Renal cortex interstitium (tissue), 15 donors: ENCODE measurements at places on chromosomes 2 and 18.
A peak's percentile ranks its signal among the peaks of the same experiment; 100 is the strongest.

- no peak for DNase-seq
Observed at GRCh38 chr18:75200605-75201280, 8.2 kb downstream of the PTGR3 start.

DNA sequence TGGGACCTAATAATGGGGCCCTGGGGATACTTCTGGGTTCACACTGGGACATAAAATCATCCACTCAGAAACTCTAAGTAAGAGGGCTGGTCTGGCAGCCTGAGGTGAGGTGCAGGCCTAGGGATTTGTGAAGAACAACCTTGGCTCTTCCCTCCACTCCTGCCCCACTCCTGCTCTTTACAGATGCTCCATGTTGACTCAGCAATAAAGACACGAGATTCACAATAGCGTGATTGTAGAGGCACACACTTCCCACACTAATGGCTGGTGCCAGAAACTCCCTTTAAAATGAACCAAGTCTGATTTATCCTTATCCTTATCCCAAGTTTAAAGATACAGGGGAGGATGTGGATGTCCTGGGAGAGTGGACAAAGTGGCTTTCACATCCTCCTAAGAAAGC is 228.2 kb downstream of the ACTR3 start:
- no peak for DNase-seq

DNA sequence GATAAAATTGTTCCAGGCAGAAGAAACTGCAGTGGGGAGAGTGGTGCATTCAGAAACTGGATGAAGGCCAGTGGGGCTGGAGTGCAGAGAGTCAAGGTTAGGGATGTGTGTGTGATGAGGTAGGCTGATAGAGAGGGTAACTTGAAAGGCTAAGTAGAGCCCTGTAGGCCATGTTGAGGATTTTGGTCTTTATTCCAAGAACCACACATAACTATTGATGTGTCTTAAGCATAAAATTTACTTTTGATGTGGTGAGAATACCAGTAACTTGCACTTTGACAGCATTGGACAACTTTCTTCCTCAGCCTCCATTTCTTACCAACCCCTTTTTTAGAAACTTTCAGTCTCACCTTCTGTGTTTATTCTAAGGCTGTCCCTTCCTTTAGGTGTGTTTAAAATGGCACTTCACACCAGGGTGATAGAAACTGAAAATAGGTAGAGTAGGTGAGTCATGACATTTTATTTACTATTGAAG is 22.6 kb downstream of the MTX2 start:
- DNase-seq: no peak

GRCh38 chr2:95578539-95578938 is 13.3 kb upstream of the TRIM43 start:
- DNase-seq: peak; percentile 17

DNA sequence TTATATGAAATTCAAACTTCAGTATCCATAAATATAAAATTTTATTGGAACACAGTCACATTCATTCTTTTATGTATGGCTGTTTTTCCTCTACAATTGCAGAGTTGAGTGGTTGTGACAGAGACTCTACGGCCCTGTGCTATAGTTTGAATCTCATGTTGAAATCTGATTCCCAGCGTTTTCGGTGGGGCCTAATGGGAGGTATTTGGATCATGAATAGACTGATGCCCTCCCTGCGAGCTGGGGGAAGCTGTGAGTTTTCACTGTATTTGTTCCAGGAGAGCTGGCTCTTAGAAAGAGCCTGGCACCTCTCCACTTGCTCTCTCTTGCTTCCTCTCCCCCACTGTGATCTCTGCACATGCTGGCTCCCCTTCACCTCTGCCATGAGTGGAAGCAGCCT is 1.7 kb downstream of the PFN4 start:
- DNase-seq: no peak

DNA sequence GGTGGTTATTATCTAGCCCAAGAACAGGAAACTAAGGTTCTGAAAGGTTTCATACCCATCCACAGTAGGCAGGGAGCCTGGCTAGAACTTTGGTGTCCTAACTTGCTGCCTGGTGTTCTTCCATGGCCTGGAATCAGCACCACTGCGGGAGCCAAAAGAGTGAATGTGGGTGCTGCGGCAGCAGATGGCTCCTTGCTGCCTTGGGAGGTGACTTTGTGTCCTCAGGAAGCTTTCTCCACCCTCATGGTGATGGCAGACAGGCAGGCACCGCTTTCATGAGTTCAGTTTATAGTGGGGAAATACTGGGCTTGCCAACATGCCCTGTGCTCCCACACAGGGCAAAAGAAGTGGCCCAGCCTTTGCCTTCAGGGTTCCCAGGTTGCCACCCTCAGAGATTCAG is 385.2 kb downstream of the BCL11A start:
- no peak for DNase-seq

DNA sequence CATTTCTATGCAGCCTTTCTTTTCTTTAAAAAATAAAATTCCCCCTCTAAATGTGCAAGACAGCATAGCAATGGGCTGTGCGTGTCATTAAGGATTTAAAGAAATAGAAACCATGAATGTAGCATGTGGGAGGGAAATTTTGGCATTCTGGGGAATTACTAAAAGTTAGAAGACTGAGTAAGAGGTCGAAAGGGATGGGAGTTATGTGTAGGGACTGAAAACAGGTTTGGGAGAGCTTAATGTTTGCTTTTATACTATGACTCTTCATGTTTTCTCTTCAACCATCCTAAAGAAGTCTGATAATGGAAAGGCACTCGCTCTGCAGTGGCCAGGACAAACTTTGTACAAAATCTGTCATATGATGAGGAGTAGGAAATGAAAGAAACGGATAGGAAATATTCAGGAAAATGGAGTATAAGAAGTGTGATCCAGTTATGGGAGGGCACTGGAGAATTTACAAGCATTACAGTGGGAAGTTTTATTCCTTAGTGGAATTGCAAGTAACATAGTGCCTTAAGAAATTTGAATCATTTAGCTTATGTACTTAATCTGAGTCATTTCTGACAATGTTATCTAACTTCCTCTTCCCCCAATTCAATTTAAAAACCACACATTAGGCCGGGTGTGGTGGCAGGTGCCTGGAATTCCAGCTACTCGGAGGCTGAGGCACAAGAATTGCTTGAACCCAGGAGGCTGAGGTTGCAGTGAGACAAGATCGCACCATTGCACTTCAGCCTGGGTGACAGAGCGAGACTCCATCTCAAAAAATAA is 20.6 kb downstream of the TMEM87B start:
- DNase-seq: no peak

- DNase-seq: no peak
Observed at GRCh38 chr2:40346535-40347354, 105.1 kb downstream of the SLC8A1 start.

- DNase-seq: no peak
Observed at GRCh38 chr2:11292464-11293255, 51.8 kb downstream of the ROCK2 start.

GRCh38 chr18:56756966-56757365 is 105.8 kb downstream of the WDR7 start:
- peak; percentile 0 for DNase-seq

DNA sequence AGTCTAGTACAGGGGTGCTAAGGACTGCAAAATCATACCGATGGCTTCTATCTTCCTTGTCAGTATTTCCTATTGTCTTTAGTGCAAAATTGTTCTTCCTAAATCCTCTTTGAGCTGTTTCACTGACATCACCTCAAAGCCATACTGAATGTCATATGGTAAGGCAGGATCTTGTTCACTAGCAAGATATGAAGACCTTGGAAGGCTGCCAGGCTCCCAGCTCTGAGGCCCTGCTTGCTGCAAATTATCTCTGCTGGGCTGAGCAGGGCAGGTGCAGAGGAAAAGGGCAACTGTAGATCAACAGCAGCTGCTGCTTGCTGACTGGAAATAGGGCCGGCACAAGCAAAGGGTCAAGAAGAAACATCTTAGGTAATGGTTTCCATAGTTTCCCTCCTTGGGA is 58.2 kb downstream of the PMAIP1 start:
- DNase-seq: peak; percentile 43

DNA sequence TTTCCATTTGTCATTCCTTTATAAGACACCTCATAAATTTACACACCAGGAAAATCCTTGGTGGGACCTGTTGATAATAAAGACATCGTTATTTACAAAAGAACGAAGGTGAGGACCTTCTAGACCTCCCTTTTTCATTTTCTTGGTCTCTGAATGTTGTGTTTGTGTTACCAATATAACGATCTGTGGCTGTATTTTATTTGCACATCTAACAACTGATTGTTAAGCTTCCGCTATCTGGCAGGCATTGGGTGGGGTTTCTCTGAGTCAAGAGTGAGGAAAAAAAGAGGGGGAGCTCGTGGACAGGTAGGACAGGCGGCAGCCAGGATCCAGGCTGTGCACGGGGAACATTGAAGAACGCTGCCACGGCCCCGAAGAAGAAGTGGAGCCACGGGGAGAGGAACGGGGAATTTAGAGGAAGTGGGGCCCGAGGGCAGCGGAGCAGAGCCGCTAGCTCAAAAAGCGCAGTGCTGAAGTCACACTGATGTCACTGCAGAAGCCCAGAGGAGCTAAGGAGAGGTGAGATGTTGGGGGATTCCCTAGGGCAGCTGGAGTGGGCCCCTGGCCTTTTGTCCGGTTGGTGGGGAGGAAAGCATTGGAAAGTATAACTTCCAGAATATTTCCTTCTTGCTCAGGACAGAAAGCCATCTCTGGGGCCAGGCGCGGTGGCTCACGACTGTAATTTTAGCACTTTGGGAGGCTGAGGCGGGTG is 20.9 kb upstream of the DNMT3A start:
- DNase-seq: no peak

GRCh38 chr18:13239171-13239956 is 20.8 kb downstream of the LDLRAD4 start:
- DNase-seq: no peak

- no peak for DNase-seq
Observed at GRCh38 chr2:185208261-185208660, 530.3 kb upstream of the FSIP2 start.

DNA sequence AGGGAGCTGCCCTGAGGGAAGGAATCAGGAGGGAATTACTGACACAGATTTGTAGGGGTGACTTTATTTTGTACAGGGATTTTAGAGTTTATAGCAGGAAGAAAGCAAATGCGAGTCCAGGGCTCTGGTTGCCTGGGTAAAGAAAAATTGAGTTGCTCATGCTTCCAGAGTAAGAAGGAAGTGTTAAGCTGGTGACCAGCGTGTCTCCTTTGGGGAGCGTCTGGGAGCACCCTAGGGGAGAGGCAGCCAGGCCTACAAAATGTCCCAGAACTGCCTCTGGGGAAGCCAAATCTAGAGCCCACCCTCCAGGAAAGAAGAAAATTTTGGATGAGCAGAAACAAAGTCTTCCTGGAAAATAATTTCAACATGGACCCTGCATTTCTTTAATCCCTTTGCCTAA is 147.0 kb downstream of the VAPA start:
- no peak for DNase-seq

GRCh38 chr18:32634876-32635431 is 137.9 kb downstream of the KLHL14 start:
- DNase-seq: no peak

- DNase-seq: no peak
Observed at GRCh38 chr2:187118331-187119099, 269.5 kb upstream of the ZSWIM2 start.

DNA sequence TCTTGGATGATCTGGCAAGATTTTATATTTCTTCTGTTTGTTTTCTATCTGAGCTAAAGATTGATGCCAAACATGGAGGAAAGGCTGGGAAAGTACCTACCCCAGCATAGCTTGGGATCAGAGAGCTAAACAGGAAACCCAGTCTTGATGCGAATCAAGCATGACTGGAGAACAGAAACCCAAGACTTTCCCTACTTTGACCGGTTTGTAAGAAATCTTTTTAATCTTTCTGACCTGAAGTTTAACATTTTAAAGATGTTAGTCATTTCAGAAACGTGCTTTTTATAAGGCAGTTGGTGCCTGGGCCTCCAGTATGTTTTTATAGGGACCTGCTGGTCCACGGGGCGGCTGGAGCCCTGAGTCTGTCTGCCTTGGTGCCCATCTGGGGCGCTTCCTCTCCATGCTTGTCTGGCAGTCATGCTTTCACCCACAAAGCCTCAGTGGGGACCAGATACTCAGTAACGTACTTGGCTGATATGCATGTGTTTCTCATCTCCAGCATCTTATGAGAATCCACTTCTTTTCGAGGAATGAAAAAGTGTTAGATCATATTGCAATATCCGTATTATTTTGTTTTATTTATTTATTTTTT is 266.5 kb downstream of the PTGR3 start:
- DNase-seq: no peak

DNA sequence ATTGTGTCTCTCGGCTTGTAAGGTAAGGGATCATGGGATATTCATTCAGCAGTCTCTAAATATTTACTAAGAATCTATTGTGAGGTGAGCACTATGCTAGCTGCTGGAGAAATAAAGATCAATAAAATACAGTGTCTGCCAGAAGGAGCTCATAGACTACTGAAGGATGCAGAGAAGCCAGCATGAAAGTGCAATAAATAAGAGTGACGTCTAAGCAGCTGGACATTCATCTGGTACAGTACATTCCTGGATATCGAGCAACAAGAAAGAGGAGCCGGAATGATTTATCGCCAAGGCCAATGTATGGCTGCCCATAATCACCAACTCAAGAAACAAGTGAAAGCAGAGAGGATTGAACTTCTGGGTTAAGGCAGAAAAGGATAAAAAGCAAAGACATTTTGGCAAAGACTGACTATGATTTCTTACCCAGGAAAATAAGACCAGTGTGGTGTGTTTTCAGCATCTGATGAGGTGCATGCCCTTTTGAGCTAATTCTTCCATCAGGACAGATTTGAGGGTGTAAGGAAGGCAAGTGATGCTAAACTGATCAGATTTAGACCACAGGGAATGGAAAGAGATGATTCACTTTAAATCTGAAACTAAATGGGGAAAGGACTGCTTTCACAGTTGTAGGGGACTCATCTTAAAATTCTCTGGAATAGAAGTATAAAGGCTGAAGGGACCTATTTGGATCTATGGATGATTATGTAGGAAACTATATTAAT is 18.7 kb upstream of the LMAN1 start:
- DNase-seq: no peak

GRCh38 chr2:209189893-209190292 is 234.0 kb upstream of the MAP2 start:
- DNase-seq: no peak

DNA sequence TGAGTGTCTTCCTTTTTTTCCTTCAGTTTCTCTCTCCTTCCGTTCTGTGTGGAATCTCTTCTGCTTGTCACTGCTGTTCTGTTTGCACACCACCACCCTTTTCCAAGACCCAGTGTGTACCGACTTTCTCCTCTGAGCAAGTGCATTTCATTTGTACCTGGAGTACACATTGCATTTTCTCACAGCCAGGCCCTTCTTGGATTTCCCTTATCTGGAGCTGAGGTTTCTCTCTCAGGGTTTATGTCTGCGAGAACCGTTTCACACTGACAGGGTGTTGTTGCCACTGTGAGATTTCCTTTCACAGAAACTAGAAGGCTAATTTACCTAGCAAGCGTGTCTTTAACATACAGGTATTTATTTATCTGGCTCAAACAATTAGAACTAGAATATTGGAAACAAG is 26.2 kb downstream of the NCOA1 start:
- DNase-seq: no peak

DNA sequence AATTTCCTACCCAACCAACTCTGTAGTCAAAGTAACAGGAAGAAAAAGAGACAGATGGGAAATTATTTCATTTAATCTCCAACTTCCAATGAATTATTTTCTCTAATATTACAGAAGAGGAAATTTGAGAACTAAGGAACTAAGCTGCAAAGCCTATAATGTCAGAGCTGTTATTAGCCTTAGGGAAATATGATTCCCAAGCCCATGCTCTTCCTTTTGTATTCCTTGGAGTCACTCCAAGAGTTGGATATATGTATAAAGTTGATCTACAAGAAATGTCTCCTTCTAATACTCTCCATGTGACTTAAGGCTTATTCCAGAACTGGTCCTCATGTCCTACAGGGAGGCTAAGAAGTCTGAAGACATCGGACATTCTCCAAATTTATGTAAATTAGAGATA is 31.6 kb upstream of the VWC2L start:
- peak; percentile 3 for DNase-seq
